ENCODE measurements at places on chromosomes 5 and 9.
A peak's percentile ranks its signal among the peaks of the same experiment; 100 is the strongest.

GRCh38 chr5:92838253-92838652 is 742.8 kb downstream of the NR2F1-AS1 start:
- DNase-seq: no peak

DNA sequence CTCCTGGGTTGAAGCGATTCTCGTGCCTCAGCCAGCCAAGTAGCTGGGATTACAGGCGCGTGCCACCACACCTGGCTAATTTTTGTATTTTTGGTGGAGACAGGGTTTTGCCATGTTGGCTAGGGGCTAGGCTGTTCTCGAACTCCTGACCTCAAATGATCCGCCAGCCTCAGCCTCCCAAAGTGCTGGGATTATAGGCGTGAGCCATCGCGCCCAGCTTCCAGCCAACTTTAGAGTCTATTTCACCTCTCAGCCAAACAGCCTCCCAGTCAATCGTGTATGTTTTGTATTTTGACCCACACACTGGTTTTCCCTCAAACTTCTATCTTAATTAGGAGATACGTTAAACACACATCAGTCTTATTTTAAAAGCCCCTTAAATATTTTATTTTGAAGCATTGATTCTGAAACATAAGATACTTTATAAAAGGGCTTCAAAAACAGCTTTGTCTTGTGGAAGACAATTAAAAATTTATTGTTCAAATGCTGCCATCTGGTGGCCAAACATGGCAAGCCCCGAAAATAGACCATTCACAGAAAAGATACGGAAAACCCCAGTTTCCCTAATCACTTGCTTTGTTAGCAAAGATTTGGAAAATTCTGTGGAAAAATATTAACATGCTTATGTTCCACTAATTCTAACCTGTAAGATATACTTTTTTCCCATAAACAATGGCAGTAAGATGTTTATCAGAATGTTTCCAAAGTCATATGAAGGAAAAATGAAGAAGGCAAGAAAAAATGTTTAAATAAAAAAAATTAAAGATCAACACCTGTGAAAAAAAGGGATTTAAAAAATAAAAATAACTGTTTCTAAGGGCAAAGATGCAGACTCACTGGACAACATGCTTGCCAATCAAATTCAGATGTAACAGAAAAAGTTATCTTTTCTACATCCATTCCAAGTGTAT is 33.1 kb downstream of the APTX start:
- DNase-seq: no peak

DNA sequence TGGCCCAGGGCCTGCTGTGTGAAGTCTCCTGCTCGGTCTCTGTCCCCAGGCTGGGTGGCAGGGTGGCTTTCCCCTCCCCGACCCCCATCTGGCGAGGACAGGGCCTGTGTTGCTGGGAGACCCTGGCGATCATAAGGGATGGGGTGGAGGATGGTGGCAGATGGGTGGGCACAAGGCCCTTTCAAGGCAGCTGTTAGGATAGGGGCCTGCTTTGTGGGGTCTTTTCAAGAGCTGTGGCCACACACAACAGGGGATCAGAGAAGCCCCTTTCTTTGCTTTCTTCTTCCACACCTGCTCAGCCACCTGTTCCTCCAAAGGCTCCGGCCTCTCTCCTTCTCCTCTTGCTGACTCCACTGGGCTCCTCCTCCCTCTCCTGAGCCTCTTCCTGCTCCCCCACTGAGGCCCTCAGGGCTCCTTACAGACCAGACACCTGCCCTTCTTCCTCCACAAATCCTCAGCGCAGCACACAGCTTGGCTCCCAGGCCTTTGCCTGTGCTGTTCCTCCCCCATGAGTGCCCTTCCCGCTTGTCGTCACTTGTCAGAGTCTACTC is 15.0 kb upstream of the NEURL1B start:
- DNase-seq: no peak

DNA sequence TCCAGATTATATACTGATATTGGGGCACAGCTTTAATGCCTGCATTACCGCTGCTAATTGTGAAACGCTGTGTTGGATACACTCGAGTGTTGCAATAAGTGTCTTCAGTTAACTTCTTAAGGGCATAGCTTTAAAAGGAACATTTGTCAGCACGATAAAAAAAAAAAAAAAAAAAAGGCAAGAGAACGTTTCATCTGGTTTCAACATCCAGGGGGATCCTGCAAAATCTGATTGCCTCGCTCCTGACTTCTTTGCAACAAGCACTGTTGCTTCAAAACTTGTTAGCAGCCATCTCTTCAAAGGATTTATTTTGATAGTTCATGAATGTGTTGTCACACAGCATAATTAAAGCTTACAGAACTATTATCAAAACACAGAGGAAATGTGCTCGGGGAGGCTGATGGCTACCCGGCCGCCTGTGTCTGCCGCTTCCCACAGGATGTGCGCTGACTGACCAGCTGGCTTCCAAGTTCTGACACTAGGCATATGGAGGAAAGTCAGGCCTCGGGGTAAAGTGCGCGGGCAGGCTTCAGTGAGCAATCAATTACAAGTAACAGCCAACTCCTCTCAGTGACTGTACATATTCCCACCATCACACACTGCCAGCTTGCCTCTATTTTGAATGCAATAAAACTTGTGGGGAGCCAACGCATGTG is 77.7 kb downstream of the EBF1 start:
- no peak for DNase-seq

DNA sequence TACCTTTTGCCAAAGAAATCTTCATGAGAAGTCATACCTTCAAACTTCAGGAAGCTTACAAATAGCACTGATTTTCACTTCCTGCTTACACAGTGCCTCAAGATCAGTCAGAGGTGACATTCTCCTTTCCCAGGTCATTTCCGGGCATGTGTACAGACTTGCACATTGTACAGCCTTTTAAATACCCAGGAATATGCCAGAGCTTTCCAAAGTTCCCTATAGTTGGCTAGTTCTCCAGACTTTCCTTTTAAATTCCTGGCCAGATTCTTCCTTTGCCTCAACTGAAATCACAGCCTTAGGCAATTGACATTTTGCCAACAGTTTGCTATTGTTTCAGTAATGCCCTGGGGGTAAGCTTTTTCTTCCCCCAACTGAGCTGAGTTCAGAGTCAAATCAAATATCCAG is 47.2 kb downstream of the RFX3 start:
- DNase-seq: no peak

DNA sequence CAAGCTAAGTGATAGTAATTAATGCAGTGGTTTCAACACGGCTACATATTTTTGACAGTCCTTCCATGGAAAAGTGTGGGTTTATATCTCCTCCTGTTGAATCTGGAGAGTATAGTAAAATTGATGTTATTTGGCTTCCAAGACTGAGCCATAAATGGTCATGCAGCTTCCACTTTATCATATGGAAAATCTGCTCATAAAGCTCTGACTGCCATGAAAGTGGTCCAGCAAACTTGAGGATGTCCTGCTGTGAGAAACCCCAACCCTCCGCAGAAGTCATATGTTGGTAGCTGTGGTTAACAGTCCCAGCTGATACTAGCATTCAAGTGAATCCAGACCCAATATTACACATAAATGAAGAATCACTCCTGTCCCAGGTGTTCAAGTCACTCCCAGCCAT is 378.3 kb downstream of the KCTD16 start:
- DNase-seq: no peak

DNA sequence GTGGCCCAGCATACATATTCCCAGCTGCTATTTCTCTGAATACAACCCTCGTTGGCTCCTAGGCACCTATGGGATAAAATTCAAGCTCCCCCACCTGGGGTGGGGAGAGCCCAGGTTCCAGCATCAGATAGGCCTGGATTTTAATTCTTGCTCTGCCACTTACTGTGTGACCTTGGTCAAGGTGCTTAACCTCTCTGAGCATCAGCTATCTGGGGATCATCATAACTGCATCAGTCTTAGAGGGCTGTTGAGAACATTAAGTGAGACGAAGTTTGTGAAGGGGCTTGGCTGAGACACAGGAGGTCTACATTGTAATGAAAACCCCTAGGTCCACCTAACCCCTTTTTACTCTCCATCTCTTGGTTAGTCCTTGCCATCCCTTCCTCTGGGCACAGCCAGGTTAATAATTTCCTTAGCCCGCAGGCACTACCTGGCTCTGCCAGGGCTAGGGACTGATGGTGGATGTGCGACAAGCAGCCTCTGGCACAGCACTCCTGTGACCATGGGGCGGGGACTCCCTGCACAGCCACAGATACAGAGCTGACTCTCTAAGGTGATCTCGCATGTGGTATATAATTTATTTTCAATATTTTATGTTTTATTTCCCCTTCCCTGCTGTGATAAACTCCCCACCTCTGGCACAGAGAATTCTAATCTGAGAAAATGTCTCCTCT is 68.7 kb downstream of the CRB2 start:
- DNase-seq: no peak

- DNase-seq: no peak
Observed at GRCh38 chr9:117722108-117722761, 18.0 kb downstream of the TLR4 start.

DNA sequence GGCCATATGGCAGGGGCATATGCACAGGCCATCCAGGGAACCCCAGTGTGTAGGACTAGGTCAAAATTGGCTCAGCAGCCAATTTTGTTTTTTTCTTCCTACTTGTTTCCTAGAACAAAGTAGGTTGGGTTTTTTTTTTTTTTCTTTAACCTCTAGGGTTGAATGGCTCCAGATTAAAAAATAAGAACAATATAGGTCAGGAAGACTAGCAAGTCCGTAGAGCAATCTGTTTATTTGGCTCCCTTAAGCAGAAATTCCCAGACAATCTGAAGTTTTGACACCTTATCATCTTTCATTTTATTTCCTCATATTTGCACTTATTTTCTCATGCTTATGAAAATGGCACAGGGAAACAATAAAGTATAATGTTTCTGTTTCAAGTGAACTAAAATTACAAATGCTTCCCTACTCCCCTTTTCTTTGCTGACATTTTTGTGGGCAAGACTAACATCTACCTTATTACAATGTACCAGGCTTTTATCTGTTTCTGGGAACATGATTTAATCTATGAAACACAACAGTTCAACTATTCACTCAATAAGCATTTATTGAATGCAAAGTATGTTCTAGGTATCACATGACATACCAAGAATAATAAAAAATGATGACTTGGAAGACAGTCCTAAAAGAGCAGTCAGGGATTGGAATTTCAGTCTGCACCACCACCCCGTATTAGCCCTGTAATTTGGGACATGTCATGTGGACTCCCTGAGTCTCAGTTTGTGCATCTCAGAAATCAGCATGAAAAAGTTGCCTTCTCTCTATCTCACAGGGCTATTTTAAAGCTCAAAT is 30.5 kb downstream of the TLR4 start:
- DNase-seq: no peak

DNA sequence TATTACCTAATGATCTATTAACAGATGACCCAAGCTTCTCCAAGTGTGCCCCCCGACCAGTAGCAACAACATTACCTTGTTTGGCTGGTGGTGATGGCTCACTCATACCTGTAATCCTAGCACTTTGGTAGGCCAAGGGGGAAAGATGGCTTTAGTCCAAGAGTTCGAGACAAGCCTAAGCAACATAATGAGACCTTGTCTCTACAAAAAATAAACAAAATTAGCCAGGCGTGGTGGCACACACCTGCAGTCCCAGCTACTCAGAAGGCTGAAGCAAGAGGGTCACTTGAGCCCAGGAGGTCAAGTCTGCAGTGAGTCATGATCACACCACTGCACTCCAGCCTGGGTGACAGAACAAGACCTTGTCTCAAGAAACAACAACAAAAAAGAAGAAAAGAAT is 62.9 kb downstream of the GCNT1 start:
- no peak for DNase-seq

GRCh38 chr9:17134396-17135294 is at the start of gene CNTLN:
CNTLN (plus strand) TSS chr9:17135040; CDS start chr9:17135066, 26 bp downstream.
- peak; percentile 44 for DNase-seq

GRCh38 chr9:136740971-136741882 is 1.5 kb downstream of the LCN10 start:
- no peak for DNase-seq

DNA sequence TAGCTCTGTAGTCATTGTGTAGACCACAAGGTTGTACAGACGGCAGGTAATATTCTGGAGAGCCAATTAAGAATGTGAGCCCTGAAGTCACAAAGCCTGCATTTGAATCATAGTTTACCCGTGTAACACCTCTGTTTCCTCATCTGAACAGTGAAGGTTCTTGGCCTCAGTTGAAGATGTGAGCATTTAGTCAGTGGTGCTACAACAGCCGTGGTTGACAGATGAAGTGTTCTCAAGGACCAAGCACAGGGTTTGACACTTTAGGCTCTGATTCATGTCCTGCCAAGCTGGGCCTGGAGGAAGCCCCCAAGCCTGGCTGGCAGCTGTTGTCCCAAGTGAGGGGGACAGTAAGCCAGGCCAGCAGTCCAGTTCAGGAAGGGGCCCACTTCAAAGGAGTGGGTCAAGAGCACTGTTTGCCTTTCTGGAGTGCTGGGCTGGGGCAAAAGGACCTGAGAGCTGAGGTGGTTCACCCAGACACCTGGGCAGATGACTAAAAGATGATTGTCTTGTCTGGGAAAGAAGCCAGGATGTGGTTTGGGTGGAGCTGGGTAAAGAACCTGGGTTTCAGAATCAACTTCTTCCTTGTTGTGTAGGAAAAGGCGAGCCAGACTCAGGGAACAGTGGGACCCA is 20.7 kb downstream of the FAXDC2 start:
- DNase-seq: no peak

DNA sequence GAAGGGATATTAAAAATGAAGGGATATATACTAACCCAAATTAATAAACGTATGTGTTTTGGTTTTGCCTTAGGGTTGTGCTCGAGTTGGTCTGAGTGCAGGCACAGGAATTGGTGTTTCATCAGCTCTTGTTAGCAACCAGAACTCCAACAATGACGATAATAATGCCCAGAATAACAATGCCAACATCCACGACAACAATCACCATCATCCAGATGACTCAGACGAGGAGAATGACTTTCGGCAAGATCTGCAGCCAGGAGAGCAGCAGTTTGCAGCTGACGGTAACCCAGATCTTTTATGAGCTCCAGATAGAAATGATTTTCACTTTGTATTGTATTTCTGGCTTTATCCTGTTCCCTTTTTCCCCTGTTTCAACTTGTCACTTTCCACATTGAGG is 33.2 kb downstream of the FBXO38 start:
- no peak for DNase-seq

GRCh38 chr5:178357121-178357521 is 124.5 kb upstream of the PHYKPL start:
- DNase-seq: no peak

- peak; percentile 48 for DNase-seq
Observed at GRCh38 chr5:151740336-151740942, 18.0 kb downstream of the ATOX1 start.

DNA sequence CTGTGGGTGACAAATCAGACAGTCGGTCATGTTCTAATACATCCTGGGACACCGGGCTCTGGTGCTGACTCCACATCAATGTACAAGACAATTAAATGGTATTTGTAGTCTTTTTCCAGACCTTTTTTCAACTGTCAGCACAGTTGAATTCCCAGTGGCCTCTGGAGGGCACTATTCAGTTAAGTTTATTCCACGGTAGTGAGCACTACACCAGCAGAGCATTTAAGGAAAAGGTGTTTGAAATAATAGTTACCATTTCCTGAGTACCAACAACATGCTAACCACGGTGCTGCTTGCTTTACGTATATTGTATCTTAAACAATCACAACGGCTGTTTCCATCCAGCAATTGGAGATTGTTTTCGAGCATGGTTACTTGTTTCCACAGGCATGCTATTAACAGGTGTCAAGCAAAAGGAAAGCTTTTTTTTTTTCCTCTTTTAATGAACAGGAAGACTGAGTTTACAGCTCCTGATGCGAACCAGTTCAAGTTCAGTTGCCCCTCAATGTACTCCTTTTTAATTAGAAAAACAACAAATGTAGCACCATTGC is 186.7 kb downstream of the PDZD2 start:
- no peak for DNase-seq

Data from GM12892 (cell line).